ENCODE measurements at places on chromosomes 5 and 9.

- no peak for DNase-seq
These were observed 28.3 kb downstream of the ALG2 start for GRCh38 chr9:99193466-99193821.

- peak; percentile 82 for DNase-seq
These were observed 128.9 kb downstream of the BARX1 start for GRCh38 chr9:93826209-93826608.

- no peak for DNase-seq
These were observed 129.0 kb downstream of the PIK3R1 start for GRCh38 chr5:68344447-68345111.

DNA sequence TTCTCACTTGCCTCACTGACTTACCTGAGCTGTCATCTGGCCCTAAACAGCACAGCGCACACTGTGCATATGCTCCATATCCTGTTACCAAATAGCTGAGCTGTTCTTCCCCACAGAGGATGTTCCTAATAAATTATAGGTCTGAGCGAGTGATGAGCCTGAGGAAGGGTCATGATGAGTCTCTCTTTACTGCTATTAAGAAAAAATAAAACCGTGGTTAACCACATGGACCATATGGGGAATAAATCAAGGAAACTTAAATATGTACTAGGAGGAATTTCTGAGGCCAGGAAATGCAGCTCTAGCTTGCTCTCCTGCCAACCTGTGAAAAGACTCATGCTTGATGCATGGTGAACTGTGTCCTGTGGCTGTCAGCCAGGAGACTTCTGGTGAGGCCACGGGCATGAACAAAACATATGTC, 424.8 kb upstream of the DMAC1 start:
- no peak for DNase-seq

DNA sequence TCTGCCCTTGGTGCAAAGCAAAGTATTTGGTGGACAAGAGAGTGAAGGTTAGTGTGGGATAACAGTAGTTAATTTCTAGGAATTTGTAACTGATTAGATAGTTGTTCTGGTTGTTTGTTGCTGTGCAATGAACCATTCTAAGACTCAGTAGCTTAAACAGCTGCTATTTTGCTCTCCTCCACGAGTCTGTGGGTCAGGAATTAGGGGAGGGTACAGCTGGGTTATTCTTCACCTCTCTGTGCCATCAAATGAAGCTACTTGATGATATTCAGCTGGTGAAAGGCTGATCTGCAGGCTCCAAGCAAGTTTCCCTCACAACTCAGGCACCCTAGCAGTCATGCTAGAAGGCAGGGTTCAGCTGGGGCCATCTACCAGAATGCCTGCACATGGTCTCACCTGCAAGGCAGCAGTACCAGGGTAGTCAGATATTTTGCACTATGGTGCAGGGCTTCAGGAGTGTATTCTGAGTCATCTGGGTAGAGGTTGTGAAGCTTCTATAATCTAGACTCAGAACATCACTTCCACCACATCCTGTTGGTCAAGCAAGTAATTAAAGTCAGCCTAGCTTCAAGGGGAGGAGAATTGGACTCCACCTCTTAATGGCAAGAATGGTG, 159.5 kb upstream of the SLC28A3 start:
- no peak for DNase-seq

DNA sequence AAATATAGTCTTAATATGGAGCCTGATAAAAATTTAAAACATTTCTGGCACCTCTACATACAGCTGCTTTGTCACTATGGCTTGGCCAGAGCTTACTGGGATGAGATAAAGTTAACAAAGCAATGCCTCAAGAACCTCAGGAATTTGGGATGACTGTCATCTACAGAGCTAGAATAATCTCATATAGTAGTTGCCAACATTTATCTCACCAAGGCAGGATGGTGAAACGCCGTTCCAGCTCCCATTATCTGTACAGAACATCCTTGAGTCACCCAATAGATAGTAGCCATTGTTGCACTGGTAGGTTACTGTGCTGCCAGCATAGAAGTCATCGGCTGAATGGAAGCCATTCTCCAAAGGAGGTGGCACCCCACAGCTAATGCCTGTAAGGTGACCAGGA, 94.6 kb upstream of the TXNDC8 start:
- DNase-seq: peak; percentile 25

- DNase-seq: no peak
These were observed 25.8 kb downstream of the LMBRD2 start for GRCh38 chr5:36125868-36126267.

- no peak for DNase-seq
These were observed 928.3 kb downstream of the NR2F1-AS1 start for GRCh38 chr5:92652756-92653155.

GRCh38 chr9:130997925-130998596, 10.9 kb upstream of the LAMC3 start:
- peak; percentile 77 for DNase-seq

DNA sequence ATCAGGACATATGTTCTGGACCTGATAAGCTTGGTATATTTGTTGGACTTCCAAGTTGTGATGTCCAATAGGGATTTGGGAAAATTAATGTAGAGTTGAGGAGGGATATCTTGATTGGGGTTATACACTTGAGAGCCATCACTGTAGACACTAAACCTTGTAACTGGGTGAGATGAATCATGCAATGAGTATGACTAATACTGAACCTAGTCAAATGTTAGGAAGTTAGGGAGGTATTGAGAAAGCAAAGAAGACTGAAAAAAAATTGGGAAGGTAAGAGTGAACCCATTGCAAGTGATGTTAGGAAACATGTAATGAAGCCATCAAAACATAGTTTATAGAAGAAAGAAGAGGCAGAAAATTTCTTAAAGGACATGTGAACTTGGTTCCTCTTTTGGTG, 668.4 kb upstream of the CDH9 start:
- no peak for DNase-seq
